Hematopoietic multipotent progenitor cell treated with erythropoietin and hydrocortisone succinate and interleukin-3 and kit ligand, for 8 days (in vitro differentiated cells): ENCODE measurements at places on chromosomes 6 and 20.

- no peak for DNase-seq
These were observed 19.0 kb downstream of the TUBB2A start for GRCh38 chr6:3138341-3138740.

DNA sequence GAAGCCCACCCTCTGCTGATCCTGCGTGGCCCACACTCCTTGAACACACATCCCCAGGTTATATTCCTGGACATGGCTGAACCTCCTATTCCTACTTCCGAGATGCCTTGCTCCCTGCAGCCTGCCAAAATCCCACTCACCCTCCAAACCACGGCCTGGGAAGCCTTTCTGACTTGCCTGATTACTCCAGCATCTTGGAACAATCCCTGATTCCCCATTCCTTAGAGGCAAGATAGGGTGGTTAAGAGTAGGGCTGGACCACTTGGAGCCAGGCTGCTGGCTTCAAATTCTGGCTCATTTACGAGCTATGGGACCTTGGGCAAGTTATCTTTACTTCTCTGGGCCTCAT, 45.9 kb upstream of the CDH22 start:
- no peak for DNase-seq

DNA sequence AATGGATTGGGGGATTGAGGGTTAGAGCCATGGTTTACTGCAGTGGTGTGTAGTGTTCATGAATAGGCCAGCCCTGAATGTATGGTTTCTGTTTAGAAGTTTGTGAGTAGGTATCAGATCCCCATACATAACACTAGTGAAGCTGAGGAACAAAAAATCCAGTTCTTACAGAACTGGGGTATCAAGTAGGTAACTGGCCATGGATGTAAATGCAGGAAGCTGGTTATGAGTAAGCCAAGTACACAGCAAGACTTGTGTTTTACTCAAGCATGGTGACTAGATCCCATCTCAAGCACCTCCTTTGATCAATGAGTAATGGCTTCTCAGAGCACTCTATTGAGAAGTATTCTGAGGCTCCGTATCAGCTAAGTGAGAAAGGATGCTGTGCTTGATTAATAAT, 613.7 kb upstream of the FLRT3 start:
- DNase-seq = no peak

- DNase-seq = no peak
These were observed at the start of gene CCR6 for GRCh38 chr6:167122827-167123657. Gene CCR6, plus strand, starts transcription at chr6:167123096. Its CDS starts 13,039 bp downstream, at chr6:167136135.

- no peak for DNase-seq
These were observed 234.3 kb upstream of the HS3ST5 start for GRCh38 chr6:114577109-114577508.

DNA sequence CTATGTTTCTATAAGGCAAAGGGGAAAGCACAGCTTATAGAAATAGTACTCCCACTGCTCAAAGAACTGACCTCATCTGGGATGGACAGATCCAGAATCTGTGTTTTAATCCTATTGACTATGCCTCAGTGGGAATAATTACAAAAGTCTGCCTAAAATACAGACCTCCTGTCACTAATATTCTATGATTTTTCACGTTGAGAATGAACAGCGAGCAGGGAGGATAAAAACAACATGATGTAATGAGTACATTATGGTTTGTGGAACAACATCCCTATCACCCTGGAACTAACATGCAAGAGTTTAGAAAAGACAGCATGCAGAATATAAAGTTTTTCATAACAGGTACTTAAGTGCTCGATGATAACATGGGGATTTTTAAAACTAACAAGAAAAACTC, 53.9 kb downstream of the EPHA7 start:
- no peak for DNase-seq

GRCh38 chr6:31214516-31214915, 44.0 kb upstream of the POU5F1 start:
- DNase-seq = no peak

GRCh38 chr6:156427345-156427744, 349.8 kb upstream of the ARID1B start:
- DNase-seq = peak; percentile 29

DNA sequence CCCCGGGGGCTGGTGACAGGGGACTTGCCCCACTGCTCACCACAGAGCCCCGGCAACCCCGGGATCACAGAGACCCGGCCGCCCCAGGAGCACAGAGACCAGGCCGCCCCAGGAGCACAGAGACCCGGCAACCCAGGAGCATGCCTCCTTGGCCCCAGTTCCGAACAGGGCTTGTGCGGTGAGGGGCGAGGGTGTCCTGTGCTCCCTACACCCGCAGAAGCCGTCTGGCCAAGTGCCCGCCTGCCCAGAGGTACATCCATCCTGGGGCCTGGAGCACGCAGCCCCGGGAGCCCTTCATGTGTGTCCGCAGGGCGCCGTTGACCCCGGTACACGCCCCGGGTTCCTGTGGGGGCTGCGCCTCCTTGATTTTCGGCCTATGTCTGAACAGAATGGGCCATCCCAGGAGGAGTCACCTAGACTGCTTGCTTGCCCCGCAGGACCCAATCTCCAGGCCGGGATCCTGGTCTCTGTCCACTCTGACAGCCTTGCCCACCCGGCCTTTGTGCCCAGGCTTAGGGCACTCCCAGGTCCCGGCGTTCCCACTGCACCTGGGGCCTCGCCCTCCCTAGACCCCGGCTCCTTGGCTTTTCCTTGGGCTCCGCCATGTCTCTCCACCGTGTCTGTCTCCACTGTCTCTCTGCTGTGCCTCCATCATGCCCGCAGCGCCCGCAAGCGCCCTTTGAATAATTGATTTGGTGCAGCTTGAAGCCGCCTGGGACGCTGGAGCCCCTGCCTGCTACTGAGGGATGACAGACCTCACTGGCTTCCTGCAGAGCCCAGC, 219.8 kb downstream of the ERMARD start:
- DNase-seq = no peak

- DNase-seq = no peak
These were observed 325.9 kb downstream of the COL12A1 start for GRCh38 chr6:74879976-74880375.

DNA sequence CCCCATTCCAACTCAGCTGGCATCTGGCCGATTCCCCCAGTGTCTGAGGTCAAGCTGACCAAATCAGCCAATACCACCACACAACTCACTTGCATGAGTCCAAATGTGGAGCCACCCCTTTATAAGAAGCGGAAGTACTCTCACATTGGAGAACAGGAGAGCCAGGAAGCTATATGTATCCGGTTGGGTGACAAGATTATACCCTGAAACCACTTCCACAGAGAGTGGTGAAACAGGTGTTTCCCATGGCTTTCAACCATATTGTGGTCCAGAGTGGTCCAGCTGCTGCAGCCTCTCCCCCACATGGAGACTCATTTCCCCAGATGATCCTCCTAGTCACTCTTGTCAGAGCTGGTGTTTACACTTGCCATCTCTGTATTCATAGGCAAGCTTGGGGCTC, 24.0 kb upstream of the SERINC1 start:
- DNase-seq = no peak

GRCh38 chr6:26502626-26503025, 2.5 kb downstream of the BTN1A1 start:
- DNase-seq = no peak

DNA sequence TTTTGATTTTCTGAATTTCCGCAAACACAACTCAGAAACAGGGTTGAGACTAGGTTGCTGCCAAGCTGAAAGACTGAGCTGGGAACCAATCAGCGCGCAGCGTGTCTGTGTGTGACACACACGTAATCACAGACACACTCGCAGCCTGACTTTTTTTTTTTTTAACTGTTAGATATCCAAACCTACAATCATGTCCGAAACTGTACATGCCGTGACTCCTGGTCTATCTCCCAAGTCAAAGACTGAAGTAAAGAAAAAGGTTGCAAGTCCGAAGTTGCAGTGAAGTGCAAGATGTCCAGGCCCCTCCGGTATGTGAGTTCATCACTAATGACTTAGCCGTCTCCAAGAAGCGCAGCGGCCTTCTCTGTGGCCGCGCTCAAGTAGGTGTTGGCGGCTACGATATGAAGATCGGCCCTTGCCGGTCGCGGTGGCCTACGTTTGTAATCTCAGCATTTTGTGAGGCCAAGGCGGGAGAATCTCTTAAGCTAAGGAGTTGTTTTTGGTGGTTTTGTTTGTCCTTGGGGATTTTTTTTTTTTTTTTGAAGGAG, 108.2 kb downstream of the HFE start:
- DNase-seq = peak; percentile 97

- no peak for DNase-seq
These were observed 350.6 kb upstream of the ZFP64 start for GRCh38 chr20:52542131-52542530.

- DNase-seq = no peak
These were observed 156.7 kb downstream of the LPA start for GRCh38 chr6:160507420-160507819.

DNA sequence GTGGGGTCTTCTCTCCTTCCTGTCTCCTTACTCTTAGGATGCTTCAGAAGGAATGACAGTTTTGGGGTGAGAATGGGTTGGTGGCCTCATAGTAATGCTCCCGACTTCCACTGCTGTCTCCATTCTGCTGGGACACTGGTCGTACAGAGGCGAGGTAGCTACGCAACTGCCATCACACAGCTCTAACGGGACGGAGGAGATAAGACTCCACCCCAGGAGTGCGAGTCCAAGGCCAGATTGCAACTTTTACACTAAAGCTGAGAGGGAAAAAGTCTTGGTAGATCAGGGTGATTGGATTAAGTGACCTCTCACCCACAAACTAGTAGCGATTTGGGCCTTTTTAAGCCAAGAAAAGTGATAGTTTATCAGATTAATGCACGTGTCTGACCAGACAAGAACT, 1.8 kb upstream of the PRR18 start:
- no peak for DNase-seq

- DNase-seq = no peak
These were observed 3.0 kb downstream of the LST1 start for GRCh38 chr6:31588871-31589650.

DNA sequence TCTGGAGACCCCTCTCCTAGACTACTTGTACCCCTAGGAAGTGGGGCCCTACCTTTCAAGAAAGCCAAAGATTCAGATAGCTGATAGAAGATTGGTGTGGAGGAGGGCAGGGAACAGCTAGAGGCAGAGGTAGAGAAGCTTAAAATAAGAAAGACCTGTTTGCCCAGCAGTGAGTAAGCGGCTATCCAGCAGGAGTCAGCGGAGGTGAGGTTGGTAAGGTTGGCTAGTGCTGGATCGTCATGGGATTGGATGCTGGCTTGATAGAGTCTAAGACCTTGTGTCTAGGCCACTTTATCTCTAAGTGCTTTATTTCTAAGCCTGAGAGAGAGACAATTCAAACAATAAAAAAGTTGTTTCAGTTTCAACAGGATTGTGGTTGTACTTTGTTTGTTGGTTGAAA, 19.1 kb downstream of the ANKS1A start:
- no peak for DNase-seq

DNA sequence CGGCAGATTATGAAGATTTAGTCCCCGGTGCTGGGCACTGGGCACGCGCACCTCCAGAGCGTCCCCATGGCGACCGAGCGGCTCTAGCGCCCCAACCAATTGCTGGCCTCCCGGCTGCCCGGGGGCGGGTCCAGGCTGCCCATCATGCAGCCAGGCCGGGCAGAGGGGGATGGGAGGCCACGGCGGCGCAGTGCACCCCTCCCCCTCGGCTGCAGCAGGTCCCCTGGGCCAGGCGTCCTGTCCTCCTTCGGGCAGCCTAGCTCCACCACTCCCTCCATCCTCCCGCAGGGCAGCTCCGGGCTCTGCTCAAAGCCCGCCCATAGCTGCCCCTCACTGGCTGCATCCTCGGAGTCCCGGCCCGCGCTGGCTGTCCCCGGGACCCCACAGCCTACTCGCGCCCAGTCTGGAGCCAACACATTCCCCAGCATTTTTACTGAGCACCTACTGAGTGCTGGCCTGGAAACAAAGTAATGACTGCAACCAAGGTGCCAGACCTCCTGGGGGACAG, 99.4 kb downstream of the ASXL1 start:
- no peak for DNase-seq

- no peak for DNase-seq
These were observed 6.3 kb downstream of the BRD2 start for GRCh38 chr6:32974541-32975308.

GRCh38 chr6:49668083-49668511, 31.5 kb upstream of the RHAG start:
- DNase-seq = no peak

GRCh38 chr6:163137398-163137881, 277.1 kb upstream of the QKI start:
- DNase-seq = no peak

- no peak for DNase-seq
These were observed 931.1 kb upstream of the EYS start for GRCh38 chr6:66638099-66638498.

DNA sequence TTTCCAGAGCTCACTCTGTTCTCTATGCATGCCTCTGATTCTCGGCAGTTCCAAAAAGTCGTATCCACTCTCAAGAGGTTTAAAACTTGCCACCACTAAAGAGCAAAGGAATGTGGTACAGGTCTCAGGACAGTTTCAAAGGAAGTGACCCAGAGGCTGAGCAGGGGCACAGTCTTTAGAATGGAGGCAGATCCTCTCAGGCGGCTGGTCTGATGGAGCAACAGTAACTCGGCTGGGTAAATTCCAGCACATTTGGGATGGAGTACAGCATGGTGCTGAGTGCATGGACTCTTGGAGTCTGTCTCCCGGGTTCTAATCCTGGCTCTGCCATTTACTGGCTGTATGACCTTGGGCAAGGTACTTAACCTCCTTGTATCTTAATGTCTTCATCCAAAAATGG, 88.1 kb upstream of the BACH2 start:
- no peak for DNase-seq

DNA sequence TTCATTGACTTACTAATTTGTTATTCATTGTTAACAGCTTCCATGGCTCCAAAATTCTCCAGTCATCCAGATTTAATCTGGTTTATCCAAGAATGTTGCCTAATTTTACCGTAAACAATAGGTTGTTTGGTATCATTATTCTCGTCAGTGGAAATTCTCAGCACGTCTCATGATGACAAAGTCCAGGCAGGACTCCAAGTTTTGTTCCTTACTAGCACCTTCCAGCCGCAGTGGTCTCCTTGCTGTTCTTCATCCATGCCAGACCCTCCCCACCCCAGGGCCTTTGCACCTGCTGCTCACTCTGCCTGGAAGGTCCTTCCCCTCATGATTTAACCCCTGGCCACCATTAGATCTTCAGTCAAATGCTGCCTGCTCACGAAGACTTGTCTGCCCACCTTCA, 48.1 kb upstream of the NAA20 start:
- DNase-seq = no peak

- no peak for DNase-seq
These were observed 226.2 kb downstream of the HIVEP2 start for GRCh38 chr6:142718667-142719191.

GRCh38 chr20:22583773-22584521, 425 bp downstream of the FOXA2 start:
- DNase-seq = no peak

GRCh38 chr20:7692478-7692877, 247.8 kb downstream of the HAO1 start:
- no peak for DNase-seq

DNA sequence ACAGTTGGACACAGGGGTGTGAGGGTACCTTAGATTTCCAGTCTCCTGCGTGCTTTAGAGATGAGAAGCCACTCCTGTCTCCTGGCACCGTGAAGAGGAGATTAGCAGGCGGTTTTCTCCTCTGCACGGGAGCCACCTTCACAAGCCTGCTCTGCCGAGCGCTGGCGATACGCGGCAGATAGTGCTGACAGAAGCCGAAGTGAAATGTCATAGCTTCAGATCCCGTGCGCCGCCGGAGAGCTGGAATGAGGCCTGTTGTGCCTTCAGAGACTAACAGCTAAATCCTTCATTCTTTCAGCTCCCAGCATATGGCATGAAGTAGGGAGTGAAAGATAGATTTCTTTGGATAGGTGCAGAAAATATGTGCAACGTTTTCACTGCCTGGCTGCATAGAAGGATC, 371.0 kb downstream of the TAF4 start:
- DNase-seq = no peak
